ENCODE measurements at places on chromosomes 5 and 9. TPM values are rescaled to one million over a fixed set of nuclear protein-coding genes. Genes with fewer than 3 reads are reported as not detected.

- DNase-seq, result no peak
Measured at GRCh38 chr5:73692166-73692640, 66.2 kb downstream of the ARHGEF28 start.

GRCh38 chr5:1744393-1745122 is 55.1 kb downstream of the MRPL36 start:
- DNase-seq, result no peak

- no peak for DNase-seq
Measured at GRCh38 chr9:37026931-37027581, 7.0 kb downstream of the PAX5 start.

GRCh38 chr5:33462456-33462855 is 21.7 kb downstream of the TARS1 start:
- no peak for DNase-seq

DNA sequence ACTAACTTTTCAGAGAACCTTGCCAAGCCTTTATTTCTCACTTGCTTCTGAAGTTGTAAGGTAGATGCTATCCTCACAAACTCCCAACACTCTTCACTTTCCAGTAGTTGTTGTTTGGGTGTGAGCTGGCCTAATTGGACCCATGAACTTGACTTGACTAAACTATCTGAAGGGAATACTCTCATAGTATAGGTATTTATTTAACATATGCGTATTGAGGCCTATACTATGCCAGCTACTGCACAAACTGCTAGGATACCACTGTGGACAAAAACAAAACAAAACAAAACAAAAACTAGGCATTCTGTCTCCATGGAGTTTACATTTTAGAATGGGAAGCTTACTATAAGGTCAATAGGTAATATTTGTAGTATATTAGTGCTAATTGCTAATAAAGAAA is 1.3 kb downstream of the TXNDC8 start:
- DNase-seq, result no peak

DNA sequence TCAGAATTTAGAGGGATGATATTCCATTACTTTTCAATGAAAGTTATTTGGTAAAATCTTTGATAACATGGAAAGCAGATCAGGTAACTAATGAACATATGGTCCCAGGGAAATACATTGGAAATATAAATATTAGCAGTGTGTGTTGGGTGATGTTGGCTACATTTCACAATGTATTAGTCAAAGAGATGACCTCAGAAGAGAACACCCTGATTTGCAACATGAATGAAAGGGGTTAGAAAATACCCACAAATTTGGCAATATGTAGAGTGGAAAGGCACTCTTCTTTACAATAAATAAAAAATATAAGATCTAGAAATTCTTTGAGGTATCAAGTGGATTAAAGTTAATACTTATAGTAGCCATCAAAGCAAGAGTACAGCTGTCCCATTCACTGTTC is 606.7 kb downstream of the PSAT1 start:
- no peak for DNase-seq

GRCh38 chr9:80516679-80517078 is 944.9 kb downstream of the TLE4 start:
- DNase-seq, result no peak

DNA sequence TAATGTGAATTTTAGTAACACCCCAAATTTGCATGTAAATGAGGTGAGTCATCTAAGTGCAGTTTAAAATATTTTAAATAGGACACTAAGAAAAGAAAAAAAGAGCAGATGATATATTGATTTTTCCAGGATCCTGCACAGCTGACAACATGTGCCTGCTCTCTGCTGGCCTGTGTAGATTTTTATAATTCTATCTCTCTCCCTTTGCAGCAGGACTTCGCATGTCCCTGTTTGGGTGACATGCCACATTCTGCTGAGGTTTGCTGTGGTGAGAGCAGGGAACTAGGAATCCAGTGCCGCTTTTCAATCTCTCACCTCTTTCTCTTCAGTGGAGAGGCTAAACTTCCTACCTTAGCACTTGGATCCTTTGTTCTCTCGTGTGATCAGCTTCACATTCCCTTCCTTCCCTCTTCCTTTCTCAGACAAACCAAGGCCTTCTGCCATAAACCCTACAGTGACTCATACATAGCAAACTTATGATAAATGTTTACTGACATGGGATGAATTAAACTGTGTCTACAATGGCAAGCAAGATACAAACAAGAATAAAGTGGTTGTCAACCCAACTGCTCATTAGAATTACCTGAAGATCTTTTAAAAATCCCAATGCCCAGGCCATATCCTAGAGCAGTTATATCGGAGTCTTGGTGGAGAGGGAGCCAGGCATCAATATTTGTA is 198.8 kb upstream of the EFNA5 start:
- peak; percentile 69 for DNase-seq

DNA sequence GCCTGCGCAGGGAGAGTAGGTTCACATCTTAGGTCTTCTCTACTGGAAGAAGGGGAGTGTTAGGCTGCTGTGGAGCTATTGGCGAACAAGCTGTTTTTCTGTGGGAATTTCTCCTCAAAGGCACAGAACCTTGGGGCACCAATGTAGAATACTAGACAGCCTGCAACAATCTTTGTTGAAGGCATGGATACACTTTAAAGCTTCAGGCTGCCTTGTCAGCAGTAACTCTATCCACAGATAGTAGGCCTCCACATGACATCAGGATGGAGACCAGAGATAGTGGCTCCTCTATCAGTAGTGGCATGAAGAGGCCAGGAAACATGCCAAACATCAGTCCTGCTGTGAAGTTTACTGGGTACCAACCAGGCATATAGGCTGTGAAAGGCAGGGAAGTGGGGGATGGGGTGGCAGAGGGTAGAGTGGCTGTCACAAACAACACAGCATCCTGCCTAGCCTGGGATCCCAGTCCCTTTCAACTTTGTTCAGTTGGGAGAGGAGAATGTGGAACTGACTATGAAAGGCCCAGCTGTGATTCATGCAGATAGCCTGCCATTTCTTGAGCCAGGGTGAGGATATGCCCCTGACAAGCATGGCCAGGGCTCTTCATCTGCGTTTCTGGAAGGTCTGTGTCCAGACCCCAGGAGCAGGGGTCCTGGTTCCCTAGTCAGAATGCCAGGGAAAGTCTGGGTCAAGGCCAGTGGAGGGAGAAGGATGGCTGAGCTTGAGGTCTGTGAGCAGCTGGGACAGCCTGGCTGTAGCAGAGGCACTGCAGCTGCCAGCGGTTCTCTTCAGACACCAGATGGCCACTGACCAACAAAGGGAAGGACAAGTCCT is 1.0 kb upstream of the HK3 start:
- DNase-seq, result no peak

DNA sequence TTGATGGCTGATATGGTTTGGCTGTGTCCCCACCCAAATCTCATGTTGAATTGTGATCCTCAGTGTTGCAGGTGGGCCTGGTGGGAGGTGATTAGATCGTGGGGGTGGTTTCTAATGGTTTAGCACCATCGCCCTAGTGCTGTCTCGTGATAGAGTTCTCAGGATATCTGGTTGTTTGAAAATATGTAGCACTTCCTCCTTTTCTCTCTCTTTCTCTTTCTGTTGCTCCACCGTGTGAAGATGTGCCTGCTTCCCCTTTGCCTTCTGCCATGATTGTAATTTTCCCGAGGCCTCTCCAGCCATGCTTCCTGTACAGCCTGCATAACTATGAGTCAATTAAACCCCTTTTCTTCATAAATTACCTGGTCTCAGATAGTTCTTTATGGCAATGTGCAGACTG is 111.6 kb downstream of the SREK1 start:
- no peak for DNase-seq

DNA sequence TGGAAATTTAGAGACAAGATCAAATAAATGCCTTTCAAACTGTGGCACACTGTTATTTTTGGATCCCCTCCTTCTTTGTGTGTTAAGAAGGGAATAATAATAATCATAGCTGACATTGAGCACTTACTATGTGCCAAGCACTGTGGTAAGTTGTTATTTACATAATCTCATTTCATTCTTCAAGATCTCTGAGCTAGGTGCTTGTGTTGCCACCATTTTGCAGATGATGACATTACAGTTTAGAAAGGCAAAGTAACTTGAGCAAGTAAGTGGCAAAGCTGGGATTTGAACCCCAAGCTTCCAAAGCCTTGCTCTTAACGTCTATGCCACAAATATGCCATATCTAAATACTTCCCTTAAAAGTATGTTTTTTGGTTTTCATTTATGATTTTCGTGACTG is 121.8 kb upstream of the TMEM161B start:
- no peak for DNase-seq

DNA sequence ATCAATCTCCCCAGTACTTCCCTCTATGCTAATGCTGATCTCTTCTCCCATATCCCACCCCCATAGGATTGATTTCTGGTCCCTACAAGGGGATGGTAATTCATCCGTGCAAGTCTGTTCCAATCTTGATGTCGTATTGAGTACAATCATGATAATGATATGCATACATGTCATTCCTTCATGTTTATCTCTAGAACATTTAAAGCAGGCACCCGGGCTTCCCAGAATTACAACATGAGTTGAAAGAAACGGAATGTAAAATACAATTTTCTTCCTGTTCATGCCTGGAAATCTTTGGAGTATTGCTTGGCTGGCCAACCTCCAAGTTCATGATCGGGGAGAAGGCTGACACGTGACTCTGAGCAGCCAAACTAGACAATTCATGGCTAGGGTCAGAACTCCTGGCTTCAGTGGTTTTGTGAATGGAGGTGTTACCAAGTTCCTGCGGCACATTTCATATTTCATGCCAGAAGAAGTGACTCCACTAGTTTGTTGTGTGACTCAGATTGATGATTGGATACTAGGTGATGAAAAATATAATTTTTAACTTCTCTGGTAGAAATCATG is 66.6 kb downstream of the C9orf152 start:
- DNase-seq, result no peak

DNA sequence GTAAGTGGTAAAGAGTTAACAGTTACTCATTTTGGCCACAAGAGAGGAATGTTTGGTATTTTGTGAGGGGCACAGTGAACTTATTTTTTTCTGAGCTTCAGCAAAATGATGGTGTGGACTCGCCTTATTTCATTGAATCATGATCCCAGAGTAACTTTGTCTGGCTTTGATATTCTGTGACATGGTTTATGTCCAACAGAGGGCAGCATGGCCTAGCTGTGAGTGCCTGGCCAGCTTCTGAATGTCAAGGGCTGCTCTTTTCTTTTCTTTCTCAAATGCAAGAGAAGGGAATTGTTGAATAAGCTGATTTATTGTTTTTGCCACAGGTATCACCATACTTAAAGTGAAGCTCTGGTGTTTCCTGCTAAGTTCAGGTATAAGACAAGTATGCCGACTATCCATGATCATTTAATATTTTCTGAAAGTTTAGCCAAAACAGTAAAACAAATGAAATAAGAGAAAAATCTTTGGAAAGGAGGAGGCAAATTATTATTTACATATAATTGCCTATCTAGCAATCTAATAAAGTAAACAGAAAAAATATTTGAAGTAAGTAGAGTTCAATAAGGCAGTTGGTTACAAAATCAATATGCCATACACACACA is 31.7 kb downstream of the MRPL22 start:
- peak; percentile 64 for DNase-seq

- no peak for DNase-seq
Measured at GRCh38 chr9:86828631-86829030, 118.7 kb downstream of the GAS1 start.

GRCh38 chr9:89648247-89649000 is 43.6 kb downstream of the GADD45G start:
- DNase-seq, result no peak

GRCh38 chr5:6218116-6218515 is 160.2 kb downstream of the MED10 start:
- DNase-seq, result no peak

DNA sequence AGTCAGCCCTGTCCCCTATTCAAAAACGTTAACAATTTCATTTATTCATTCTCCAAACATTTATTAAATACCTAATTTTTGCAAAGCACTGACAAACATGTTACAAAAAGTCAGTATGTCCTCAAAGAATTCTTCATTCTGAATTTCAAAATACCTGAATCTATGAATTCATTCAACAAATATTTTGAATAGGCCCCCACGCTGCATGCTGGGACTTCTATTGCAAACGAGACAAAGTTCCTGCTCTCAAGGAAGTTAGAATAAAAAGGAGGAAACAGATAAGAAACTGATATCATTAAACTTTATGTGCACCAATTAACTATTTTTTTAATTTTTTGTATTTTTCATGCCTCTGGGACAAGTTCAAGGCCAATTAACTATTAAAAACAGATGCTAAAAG is 26.6 kb downstream of the TRPM6 start:
- DNase-seq, result no peak

ENTREP1 gene
- total RNA-seq, result not detected

TAF1L gene
- under 0.01 TPM for total RNA-seq

CDH10 gene
- total RNA-seq, result not detected

ARRDC3 gene
- 32.0 TPM for total RNA-seq

JAKMIP2 gene
- 0.03 TPM for total RNA-seq

DAB2IP gene
- 58.1 TPM for total RNA-seq

CER1 gene
- total RNA-seq, result not detected

HK3 gene
- total RNA-seq, result not detected

POLR3G gene
- 3.7 TPM for total RNA-seq

ECM2 gene
- not detected for total RNA-seq

PPP2R2B gene
- total RNA-seq, result 0.03 TPM

CXCL14 gene
- total RNA-seq, result not detected

Data from HT-29 (cell line).